ENCODE measurements at places on chromosomes 16 and 17. TPM values are rescaled to one million over a fixed set of nuclear protein-coding genes. Genes with fewer than 3 reads are reported as not detected.

CACNA1G gene
- polyA plus RNA-seq: 0.03 TPM

CFAP97D1 gene
- polyA plus RNA-seq: 0.03 TPM

MYO1C gene
- polyA plus RNA-seq: 188 TPM

- peak; percentile 51 for DNase-seq
These were observed 166.4 kb downstream of the CCDC182 start for GRCh38 chr17:57578608-57579225.

DNA sequence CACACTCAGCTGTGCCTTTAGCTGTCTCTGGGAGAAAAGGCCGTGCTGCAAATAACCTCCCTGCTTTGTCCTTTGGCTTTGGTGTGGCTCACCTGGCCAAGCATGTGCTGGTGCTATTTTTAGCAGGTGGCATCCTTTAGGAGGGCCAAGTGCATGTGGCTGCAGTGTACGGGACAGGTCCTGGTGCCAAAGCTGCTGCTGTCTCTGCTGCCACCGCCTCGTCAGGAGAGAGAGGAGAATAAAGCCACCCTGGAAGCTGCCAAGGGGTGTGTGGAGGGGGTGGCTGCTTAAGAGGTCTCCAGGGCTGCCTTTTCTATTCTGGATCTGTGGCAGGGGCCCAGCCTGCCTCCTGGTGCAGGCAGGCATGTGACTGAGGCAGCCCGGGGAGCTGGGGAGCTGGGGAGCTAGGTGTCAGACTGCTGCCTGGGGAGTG lies 6.2 kb downstream of the AKAP1 start:
- DNase-seq: no peak

- no peak for DNase-seq
These were observed 156.6 kb downstream of the PHKB start for GRCh38 chr16:47617732-47618131.

DNA sequence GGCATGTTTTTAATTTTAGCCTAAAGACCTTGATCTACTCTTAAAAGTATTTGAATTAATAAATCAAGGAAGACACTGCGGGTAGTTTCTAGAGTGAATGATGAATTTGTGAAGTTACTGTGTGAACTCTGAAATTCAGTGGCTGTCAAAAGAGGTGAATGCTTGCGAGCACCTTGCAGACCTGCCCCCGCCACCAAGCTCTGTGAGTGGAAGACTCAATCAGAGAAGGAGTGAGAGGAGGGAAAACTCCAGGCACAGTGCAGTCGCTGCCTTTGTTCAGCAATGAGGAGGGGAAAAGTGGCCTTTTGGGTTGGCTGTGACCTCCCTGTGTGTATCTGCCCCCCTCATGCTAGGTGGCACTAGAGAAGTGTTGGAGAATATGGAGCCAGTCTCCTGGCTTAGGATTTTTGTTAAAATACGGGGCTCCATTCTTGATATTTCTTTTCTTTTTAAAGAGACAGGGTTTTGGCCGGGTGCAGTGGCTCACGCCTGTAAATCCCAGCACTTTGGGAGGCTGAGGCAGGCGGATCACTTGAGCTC lies 53.0 kb downstream of the LDHD start:
- DNase-seq: no peak

DNA sequence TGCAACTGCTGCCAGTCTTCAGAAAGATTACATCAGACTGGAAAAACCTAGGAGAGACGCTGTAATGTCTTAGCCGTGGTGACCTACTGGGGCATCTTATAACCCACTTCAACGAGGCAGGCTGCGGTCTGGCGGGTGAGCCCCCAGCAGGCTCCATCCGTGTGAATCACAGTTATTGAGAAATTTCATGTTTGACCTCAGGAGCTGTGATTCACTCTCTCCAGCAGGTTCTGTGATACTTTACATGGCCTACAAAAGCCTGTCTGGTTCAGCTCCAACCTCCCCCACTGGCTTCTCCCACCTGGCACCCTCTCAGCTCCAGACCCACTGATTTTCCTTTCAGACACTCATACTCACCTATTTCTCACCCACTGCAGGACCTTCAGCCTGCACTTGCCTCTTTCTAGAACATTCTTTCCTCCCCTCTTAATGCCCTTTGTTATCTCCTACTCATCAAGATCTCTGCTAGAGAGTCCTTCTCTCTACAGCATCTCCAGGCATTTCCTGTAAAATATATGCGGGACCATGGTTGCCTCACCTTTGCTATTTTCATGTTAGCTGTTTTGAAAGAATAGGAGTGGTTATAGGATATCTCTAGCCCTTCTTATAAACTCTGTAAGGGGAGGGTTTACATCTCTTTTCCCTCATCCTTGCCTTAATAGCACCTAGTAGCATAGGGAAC lies 227.9 kb downstream of the MAF start:
- DNase-seq: no peak

- DNase-seq: no peak
These were observed 40.0 kb downstream of the CCDC57 start for GRCh38 chr17:82172486-82173160.

DNA sequence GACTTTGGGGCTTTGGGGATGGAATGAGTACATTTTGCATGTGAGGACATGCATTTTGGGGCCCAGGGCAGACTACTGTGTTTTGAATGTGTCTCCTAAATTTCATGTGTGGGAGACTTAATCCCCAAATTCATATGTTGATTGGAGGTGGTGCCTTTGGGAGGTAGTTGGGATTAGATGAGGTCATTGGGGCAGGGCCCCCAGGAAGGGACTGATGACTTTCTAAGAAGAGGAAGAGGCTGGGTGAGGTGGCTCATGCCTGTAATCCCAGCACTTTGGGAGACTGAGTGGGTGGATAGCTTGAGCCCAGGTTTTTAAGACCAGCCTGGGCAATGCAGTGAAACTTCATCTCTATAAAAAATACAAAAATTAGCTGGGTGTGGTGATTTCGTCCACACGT lies 42.8 kb upstream of the RAI1 start:
- DNase-seq: no peak
